Smooth muscle cell of the brain vasculature (primary cell): ENCODE measurements at places on chromosomes 5 and 9.

GRCh38 chr5:56700711-56701110, 114.6 kb upstream of the MAP3K1 start:
- no peak for DNase-seq

DNA sequence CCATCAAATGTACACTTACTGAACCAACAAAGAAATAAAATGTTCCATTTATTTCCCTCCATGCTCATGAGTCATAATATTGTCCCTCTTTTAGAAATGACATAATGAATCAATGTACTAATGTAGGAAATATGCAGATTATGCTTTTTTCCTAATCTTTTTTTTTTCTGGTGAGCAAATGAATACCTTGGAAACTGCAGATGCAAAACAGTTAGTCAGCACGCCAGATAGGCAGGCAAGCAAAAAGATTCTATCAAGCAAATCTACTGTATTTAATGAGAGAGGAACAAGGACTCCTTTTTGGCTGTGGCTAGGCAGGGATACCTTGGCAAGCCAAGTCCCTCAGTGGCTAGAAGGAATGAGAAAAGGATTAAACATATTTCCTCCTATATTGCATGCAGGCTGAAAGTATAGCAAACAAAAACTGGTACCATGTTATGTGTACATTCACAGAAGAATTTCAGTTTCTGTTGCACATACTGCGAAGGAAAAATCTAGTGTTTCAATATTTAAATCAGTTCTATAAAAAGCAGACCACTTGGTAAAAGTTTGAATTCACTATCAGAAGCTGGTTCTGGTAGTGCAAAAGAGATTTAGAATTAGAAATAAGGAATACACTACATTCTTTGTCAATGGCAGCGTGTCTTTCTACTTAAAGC, 605.4 kb downstream of the TLE1 start:
- DNase-seq: no peak

GRCh38 chr5:35294976-35295375, 64.7 kb upstream of the PRLR start:
- no peak for DNase-seq

GRCh38 chr9:83267741-83268140, 204.8 kb upstream of the RASEF start:
- no peak for DNase-seq

- DNase-seq: no peak
Observed at GRCh38 chr9:18496256-18497000, 22.5 kb downstream of the ADAMTSL1 start.

DNA sequence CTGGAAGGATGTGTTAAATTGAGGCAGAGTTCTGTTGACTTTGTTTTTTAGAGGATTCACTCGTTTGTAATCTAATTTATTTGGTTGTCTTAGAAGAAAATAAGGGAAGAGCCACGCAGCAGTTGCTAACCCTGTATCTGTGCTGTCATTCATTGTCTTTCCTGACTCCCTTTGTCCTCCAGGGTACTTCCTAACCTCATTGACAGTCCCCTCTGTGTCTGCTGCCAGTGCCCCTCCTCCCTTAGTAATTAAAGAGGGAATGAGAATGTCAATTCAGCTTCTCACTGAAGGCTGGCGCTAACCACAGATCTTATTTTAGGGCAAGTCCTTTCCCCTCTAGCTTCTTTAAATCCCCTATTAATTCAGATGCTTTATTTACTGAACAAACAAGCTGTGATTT, 84.0 kb downstream of the MAST4 start:
- no peak for DNase-seq

- DNase-seq: no peak
Observed at GRCh38 chr5:51202161-51202560, 181.1 kb upstream of the ISL1 start.

- no peak for DNase-seq
Observed at GRCh38 chr9:94787266-94787665, 60.8 kb downstream of the AOPEP start.

GRCh38 chr9:70412832-70413463, 1.5 kb downstream of the KLF9 start:
- DNase-seq: no peak

DNA sequence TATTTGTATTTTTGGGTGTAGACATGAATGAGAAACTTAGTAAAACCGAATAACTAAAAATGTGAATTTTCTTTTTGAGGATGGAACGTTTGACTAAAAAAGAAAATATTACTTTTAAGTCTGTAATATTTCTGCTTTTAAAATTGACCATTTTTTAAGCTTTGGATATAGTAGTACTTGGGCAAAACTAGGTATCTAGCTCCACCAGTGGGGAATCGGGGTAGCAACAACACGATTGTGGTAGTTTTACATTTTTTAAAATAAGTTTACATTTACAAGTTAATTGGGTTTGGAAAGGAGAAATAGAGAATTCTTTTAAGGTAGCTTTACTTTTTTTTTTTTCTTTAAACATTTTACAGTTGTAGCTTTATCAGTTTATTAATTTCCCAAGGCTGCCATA, 154.4 kb downstream of the MAN2A1 start:
- DNase-seq: no peak

DNA sequence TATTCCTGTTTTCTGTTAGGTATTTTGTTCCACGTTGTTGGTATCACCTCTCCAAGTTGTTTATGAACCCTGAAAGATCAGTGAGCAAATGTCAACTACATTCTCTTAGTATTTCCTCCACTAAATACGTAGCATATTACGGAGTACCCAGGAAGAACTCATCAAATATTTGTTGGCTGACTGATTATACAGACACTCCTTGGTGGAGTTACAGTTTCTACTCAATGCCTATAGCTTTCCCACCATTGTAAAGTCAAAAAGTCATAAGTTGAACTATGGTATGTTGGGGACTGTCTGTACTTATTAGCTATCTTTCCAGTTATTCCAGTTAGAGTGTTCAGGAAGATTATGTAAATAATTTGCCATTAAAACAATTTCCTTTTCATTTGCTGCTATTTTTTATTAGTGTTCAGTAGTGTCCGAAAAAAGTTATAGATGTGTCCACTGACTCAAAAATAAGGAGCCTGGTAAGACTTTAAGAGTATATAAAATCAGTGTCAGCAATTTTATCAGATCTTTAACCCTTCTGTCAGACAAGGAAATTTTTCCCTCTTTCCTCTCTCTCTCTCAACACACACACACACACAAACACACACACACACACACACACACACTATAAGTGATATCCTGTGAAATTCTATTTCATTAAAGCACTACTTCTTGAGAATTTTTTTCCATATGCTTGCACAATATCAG, 6.8 kb upstream of the APBA1 start:
- DNase-seq: no peak

- DNase-seq: peak; percentile 26
Observed at GRCh38 chr5:93735378-93735777, 6.0 kb downstream of the POU5F2 start.

DNA sequence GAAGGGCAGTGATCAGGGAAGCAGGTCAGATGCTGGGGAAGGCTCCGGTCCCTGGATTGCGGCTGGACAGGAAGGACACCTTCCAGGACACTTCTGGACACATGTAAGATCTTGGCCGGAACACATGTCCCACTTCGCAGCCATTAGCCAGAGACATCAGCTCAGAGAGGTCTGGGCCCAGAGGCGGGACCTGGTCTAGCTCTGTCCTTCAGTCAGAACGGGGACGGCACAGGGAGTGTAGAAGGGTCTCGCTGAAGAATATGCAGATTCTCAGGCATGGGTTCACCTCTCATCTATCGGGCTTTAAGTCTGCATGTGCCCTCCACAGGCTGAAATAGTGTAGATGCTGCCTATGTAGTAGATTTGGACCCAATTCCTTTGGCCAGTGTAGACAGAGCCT, 73.3 kb downstream of the NTNG2 start:
- no peak for DNase-seq

GRCh38 chr5:100970646-100971255, 67.7 kb upstream of the ST8SIA4 start:
- no peak for DNase-seq

- DNase-seq: no peak
Observed at GRCh38 chr5:178137991-178138390, 7.2 kb downstream of the RMND5B start.

GRCh38 chr9:76161541-76161940, 232.7 kb downstream of the RFK start:
- DNase-seq: peak; percentile 55

GRCh38 chr9:19255821-19256220, 25.3 kb downstream of the DENND4C start:
- DNase-seq: no peak

DNA sequence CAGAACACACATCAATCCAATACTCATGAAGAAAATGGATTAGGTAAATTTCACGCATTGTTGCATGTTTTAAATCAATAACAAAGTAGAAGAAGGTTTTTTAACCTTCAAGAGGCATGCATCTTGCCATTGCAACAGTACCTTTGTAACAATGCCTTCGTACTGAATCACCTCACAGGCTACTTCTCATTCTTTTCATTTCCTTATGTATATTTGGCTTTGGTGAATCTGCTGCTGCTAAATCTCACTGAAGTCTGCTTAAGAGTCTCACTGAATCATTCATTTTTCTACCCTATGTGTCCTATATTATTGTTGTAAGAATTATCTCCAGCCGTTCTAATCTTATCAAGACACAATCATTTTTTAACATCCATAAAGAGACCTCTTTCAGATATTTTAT, 152.5 kb downstream of the CDH10 start:
- DNase-seq: no peak

- no peak for DNase-seq
Observed at GRCh38 chr9:35928591-35929452, 19.5 kb downstream of the SPAAR start.
